ENCODE measurements at places on chromosomes 13 and 19. TPM values are rescaled to one million over a fixed set of nuclear protein-coding genes. Genes with fewer than 3 reads are reported as not detected.

The LHFPL6 gene
- total RNA-seq, result 2.5 TPM

The NKPD1 gene
- total RNA-seq, result 0.70 TPM

The NLRP5 gene
- total RNA-seq, result not detected

The CD33 gene
- 2.6 TPM for total RNA-seq

The KLK2 gene
- 0.63 TPM for total RNA-seq

DNA sequence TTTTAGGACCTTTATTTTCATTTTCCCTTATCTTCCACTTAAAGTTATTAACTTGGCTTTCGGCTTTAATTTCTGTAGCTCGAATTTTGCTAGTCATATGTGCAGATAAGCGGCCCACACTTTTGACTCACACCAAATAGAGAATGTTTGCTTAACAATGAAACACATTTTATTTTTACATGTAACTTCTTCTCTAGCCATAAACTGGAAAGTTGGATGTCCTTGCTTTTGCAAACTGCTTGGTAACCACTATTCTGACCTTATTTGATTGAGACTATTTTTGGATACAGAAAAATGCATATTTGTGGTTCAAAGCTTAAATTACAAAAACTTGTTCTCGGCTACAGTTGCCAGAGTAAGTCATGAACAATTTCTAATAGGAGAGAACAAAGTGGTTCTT, 600.0 kb downstream of the KCTD12 start:
- H3K36me3 ChIP-seq, result no peaks in the 10 kb centered on the region
- H3K27me3 ChIP-seq, result no peaks in the 10 kb centered on the region
- no peak overlapping the region for H3K27ac ChIP-seq
- no peak for DNase-seq
- H3K4me3 ChIP-seq, result no peak overlapping the region

DNA sequence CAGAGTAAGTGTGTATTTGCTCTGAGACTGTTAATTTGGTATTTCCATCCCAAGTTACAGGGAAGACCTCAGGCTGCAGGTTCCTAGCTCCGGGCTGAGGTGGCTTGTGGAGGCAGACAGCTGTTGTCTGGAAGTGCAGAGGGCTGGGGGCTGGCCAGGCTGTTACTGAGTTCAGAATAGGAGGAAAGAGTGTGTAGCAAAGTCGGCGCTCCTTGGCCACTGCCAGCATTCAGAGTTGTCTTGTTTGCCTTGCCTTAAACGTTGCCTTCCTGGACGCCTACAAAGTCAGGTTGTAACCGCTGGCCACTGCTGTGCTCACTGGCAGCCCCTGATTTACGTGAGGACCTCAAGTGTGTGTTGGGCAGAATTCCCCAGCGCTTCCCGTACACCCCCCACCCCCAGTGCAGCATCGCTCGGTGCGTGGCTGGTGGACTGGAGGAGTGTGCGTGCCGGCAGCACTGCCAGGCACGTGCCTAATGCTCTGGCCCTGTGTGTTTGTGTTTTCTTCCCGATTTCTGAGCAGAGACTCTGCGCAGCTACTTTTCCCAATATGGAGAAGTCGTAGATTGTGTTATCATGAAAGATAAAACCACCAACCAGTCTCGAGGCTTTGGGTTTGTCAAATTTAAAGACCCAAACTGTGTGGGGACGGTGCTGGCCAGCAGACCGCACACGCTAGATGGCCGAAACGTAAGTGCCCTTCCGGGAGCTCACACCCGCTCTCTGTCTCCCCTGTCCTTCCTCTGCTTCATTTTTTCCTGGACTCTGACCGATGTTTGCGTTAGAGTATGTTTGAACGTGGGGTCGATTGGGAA, 10.5 kb downstream of the DAZAP1 start:
- peaks cover 8% of the 10 kb centered on the region for H3K36me3 ChIP-seq
- H3K27ac ChIP-seq, result peak overlapping the region; percentile 48
- H3K4me3 ChIP-seq, result no peak overlapping the region

- H3K4me3 ChIP-seq, result peak overlapping the region; percentile 88
- peak; percentile 1 for DNase-seq
- peaks cover 2% of the 10 kb centered on the region for H3K36me3 ChIP-seq
- peaks cover 42% of the 10 kb centered on the region for H3K27me3 ChIP-seq
- H3K4me1 ChIP-seq, result peaks cover 19% of the 10 kb centered on the region
These were observed 1.7 kb downstream of the KLF5 start for GRCh38 chr13:73060251-73061160.

DNA sequence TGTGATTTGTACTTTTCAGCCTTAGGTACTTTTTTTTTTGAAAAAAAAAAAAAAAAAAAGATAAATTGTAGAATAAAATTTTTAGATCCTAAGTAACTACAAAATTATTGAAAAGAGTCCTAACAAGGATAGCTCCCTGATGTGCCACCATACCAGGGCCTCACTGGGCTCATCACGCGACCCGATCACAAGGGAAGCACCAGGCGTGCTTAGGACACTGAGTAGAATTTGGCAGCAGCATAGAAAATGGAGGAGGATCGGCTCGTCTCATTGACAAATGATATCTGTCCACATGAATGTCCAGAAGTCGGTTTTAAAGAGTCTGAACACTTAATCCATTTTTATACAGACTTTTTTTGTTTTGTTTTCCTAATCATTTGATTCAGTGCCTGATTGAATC, 179.0 kb downstream of the STK24 start:
- no peak overlapping the region for H3K27ac ChIP-seq
- no peak for DNase-seq
- no peaks in the 10 kb centered on the region for H3K4me1 ChIP-seq
- no peaks in the 10 kb centered on the region for H3K36me3 ChIP-seq

GRCh38 chr13:36163286-36163685, 32.1 kb upstream of the DCLK1 start:
- DNase-seq, result no peak
- H3K4me1 ChIP-seq, result no peaks in the 10 kb centered on the region

DNA sequence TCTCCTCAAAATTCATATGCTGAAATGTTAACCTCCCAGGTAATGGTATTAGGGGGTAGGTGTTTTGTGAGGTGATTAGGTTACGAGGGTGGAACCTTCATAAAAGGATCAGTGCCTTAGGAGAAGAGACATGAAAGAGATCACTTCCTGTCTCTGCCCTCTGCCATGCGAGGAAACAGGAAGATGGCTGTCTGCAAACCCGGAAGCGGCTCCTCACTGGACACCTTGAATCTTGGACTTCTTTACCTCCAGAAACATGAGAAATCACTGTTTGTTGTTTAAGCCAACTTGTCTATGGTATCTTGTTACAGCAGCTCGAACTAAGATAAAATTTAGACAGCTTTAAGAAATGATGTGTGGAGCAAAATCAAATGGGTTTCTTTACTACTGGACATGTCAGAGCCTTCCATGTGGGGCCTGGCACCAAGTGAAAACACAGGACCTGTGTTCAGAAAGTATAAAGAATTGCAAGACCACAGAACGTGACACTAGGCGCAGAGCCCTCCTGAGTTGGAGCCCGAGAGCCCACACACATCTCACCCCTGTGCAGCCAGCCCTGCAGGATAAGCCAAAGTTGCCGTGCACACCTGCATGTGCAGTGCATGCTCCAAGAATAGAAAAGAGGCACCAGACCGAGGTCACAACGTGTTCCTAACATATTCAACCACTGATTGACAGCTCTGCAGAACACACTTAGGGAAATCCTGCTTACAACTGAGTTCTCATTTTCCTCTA, 112.5 kb upstream of the UQCRFS1 start:
- H3K36me3 ChIP-seq, result peaks cover 1% of the 10 kb centered on the region
- H3K4me1 ChIP-seq, result no peaks in the 10 kb centered on the region
- H3K4me3 ChIP-seq, result no peak overlapping the region
- H3K27ac ChIP-seq, result no peak overlapping the region
- H3K27me3 ChIP-seq, result peaks cover 14% of the 10 kb centered on the region

DNA sequence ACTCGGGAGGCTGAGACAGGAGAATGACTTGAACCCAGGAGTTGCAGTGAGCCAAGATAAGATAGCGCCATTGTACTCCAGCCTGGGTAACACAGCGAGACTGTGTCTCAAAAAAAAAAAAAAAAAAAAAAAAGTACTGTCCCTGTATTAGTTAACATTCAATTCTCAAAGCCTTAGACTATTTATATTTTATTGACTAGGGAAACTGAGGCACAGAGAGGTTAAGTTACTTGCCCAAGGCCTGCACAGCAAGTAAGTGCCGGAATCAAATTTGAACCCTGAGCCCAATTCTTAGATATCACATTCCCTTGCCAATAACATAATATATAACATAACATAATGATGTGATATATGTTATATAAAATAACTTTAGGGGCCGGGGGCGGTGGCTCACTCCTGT, 921 bp upstream of the KLC3 start:
- peak overlapping the region; percentile 60 for H3K4me3 ChIP-seq
- peaks cover 8% of the 10 kb centered on the region for H3K4me1 ChIP-seq

- no peaks in the 10 kb centered on the region for H3K27me3 ChIP-seq
- peaks cover 11% of the 10 kb centered on the region for H3K4me1 ChIP-seq
- no peaks in the 10 kb centered on the region for H3K36me3 ChIP-seq
- no peak overlapping the region for H3K4me3 ChIP-seq
These were observed 67.2 kb upstream of the UBL3 start for GRCh38 chr13:29917650-29918049.

DNA sequence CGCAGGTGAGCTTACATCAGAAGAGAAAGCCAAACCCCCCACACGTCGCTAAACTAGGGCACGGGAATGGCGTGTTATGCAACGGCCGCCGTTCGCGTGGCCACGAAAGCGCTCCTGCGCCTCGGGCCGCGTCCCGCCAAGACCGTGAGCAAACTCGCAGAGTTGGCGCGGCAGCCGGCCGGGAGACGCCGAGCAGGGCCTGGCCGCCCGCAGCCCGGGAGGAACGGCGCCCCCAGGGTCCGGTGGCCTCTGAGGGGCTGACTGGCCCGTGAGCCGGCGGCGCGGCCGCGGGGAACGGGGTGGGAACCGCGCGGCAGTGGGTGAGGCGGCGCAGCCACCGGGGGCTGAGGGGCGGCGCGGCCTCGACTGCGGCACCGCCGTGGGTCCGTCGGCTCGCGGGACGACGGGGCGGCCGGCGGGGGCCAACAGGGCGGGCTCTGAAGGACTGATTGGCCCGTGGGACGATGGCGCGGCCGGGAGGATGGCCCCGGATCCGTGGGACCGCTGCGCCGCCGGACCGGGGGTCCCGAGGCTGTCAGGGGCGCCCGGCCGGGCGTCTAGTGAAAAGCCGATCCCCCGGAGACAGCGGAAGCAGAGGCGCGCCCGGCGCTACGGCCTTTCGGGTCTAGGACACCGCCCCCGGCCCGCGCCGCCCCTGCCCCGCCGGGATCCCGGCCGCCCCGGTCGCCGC, 903 bp downstream of the LATS2 start:
- H3K36me3 ChIP-seq, result peaks cover 1% of the 10 kb centered on the region
- H3K27ac ChIP-seq, result no peak overlapping the region
- H3K4me3 ChIP-seq, result peak overlapping the region; percentile 63
- peak; percentile 14 for DNase-seq

DNA sequence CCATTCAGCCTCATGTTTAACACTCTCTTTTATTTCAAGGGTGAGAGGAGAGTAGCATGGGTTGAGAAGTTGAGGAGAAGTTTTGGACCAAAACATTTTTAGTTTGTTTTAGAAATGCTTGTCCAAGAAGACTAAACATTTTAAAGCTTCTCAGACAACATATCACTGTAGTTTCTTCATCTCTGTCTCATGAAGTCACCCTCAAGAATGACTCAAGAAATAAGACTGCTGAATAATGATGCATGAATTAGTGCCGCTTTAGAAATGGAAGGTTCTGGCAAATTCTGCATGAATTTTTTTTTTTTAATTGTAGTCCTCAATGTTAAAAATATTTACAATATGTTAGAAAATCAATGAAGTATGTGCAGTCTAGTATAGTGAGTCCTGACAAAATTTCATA, 422.7 kb upstream of the ARGLU1 start:
- H3K27me3 ChIP-seq, result no peaks in the 10 kb centered on the region
- H3K4me1 ChIP-seq, result no peaks in the 10 kb centered on the region
- H3K4me3 ChIP-seq, result no peak overlapping the region

DNA sequence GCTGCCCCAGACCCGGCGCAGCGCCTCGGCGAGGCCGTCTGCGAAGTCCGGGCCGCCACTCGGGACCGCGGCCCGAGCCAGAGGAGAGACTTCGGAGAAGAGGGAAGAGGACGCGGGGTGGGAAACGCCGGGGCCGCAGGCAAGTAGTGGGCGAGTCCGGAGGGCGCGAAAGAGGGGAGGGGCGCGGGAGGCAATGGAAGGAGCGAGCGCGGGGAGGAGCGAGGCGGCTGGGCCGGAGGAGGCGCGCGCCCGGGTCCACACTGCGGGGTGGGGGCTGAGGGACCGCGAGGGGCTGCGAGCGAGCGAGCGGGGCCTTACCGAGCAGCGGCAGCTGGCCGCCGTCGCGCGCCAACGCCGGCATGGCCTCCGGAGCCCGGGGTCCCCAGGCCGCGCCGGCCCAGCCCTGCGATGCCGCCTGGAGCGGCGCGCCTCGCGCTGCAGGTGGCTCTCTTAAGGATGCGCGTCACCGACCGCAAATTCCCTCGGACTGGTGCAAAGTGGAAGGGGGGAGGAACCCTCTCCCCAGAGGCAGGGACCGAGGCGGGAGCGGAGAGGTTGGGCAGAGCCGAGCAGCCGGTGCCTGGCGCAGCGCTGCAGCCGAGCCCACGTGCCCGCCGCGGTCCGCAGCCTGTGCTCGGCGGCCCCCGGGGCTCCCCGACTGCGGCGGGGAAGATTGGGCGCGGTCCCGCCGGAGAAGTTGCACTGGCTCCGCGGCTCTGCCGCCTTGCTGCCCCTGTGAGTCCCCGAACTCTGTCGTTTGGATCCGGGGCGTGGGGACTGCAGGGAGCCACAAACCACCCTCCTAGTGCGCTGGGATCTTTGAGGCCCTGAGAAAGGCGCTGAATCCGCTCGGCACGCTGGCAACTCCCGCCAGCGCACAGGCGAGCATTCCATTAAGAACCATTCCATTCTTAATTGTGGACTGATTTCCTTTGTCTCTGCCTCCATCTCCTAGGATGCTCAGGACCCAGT, at the start of gene FLT3:
Gene FLT3, minus strand, starts transcription at position 427 of the 972 bp plus-strand sequence. Its CDS starts 66 bp downstream, at position 361.
- H3K36me3 ChIP-seq, result peaks cover 2% of the 10 kb centered on the region
- no peaks in the 10 kb centered on the region for H3K4me1 ChIP-seq
- peak; percentile 19 for DNase-seq
- peaks cover 66% of the 10 kb centered on the region for H3K27me3 ChIP-seq
- H3K4me3 ChIP-seq, result peak within 1 kb of the TSS; percentile 78

- DNase-seq, result no peak
- no peak overlapping the region for H3K27ac ChIP-seq
- no peaks in the 10 kb centered on the region for H3K27me3 ChIP-seq
- H3K4me3 ChIP-seq, result no peak overlapping the region
These were observed 67.5 kb downstream of the LRCH1 start for GRCh38 chr13:46620471-46620870.

- H3K4me1 ChIP-seq, result no peaks in the 10 kb centered on the region
- no peak for DNase-seq
- H3K36me3 ChIP-seq, result no peaks in the 10 kb centered on the region
- H3K4me3 ChIP-seq, result no peak overlapping the region
- H3K27me3 ChIP-seq, result no peaks in the 10 kb centered on the region
- no peak overlapping the region for H3K27ac ChIP-seq
These were observed 215.6 kb downstream of the LIG4 start for GRCh38 chr13:107999751-108000150.

Data from activated T-cell treated with anti-CD3 and anti-CD28 coated beads, Interleukin-2, amount 50 U/mL, for 72 hours (primary cell).